ENCODE measurements at places on chromosomes 6 and 20.

- DNase-seq, result peak; percentile 60
These were observed 7.4 kb downstream of the EEF1A1 start for GRCh38 chr6:73513496-73513854.

DNA sequence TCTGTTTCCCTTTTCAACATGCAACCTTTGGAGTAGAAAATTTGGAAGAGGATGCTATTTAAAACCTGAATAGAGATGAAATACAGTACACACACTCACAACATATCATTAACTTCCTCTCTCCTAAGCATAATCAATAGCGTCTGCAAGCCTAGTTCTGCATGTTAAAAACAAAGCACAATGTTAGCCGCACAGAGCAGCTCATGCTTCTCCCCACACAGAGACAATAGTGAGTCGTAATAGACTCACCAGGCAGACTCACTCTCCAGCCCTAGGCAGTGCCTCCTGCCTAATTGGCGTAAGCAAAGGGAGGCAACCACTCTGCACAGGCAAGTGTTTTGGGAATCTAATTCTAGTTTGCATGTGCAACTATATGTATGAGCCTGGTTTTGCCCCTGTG is 45.8 kb upstream of the ARID1B start:
- peak; percentile 70 for DNase-seq

DNA sequence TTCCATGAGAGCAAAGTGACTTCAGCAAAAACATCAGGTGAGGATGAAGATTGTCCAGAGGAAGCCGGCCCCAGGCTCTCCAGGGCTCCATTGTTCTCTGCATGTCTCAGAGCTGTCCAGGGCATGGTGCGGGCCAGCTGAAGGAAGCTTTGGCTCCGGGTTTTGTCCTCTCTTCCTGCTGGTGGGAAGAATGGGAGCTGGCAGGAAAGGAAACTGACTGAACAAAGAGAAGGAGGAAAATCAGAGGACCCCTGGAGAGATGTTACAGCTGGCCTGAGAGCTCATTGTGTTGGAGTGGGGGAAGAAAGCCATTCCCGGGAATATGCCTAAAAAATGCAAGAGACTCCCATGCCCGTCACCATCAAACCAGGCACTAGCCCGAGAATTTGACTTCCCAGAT is 27.1 kb downstream of the PRND start:
- DNase-seq, result no peak

DNA sequence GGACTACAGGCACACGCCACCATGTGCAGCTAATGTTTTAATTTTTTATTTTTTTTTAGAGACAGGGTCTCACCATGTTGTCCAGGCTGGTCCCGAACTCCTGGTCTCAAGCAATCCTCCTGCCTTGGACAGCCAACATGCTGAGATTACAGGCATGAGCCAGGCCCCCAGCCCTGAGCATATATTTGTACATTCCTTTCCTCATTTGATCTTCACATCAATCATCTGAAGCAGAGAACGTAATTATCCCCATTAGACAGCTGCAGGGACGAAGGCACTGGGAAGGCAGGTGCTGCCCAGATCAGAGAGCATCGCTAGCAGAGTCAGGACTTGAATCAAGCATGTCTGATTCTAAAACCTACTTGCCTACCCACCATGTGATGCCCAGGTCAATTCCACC is 41.0 kb upstream of the SIRPA start:
- no peak for DNase-seq

DNA sequence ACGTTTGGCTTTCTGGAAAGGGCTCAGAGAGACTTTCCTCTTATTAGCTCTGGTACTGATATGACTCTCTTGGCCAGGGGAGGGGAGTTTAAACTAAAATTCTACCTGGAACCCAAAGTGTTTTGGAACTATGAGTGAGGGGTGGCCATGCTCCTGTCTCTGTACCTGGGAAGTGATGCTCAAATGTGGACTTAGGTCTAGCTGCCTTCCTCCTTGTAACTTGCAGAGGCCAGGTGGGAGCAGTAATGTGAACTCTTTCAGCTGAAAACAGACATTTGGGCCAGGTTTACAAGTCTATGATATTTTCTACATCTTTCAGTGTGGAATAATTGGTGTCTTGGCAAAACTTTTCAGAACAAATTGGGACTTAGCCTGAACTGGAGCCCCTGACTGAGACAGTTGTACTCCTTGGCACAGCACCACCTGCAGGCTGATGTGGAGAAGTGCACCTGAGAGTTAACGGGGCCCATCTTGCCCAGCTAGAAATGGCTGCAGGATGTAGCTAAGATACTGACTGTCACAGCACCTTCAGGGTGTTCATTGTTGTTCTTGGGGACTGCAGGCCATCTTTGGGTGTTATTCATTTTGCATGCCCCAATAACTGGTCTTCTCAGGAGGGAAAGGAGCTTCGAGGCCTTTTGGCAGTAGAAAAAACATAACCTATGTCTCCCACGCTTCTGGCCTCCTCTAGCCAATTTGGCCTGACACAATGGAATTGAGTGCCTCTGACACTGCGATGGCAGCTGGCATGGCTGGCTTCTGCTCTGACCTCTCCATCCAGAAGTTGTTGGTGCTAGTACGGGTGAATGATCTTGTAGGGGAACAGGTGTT is 37.1 kb downstream of the CD109 start:
- peak; percentile 81 for DNase-seq

DNA sequence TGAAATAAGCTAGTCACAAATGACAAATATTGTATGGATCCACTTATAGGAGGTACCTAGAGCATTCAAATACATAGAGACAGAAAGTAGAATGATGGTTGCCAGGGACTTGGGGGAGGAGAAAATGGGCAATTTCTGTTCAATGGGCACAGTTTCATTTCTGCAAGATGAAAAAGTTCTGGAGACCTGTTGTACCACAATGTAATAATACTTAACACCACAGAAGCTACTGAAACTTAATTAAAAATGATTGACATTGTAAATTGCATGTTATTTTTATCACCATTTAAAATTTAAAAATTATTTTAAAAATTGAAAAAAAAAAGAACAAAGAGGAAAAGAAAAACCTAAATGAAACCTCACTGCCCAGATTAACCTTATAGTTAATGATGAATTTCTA is 67.4 kb downstream of the NHLRC1 start:
- DNase-seq, result no peak

DNA sequence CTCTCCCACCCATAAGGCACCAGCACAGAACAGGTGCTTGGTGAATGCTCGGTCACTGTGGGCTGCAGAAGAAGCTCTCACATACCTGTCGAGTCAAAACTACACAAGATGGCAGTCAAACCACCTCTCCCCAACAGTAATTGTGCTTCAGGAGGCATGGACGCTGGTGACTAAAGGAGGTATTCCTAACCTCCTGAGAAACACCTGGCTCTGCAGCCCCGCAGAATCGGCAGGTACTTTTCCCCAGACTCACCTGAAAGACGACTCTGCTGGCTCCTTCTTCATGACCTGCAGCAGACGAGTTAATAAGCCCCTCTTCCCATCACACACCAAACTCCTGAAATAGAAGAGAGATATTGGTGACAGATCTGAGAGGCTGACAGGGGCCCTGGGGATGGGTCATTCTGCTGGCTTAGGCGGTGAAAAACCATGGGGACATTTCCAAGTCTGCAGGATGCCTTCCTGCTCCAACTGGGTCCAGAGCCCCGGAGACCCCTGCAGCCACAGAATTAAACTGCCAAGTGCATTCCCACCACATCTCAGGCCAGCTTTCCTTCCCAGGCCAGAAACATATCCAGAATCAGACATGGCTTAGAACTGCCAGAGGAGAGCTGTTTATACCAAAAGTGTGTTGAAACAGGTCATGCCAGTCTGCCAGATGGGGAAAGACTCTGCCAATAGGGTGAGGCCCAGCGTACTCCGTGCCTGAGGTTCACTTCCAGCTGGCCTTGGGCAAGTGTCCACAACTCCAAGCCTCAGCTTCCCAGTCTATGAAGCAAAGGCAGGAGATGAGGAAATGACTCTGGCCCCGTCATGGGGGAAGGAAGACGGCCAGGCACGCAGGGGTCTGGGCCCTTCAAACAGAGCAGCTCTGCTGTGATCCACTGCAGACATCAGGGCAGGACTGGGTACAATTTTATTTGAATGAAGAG is 53.0 kb downstream of the MYH7B start:
- DNase-seq, result no peak

DNA sequence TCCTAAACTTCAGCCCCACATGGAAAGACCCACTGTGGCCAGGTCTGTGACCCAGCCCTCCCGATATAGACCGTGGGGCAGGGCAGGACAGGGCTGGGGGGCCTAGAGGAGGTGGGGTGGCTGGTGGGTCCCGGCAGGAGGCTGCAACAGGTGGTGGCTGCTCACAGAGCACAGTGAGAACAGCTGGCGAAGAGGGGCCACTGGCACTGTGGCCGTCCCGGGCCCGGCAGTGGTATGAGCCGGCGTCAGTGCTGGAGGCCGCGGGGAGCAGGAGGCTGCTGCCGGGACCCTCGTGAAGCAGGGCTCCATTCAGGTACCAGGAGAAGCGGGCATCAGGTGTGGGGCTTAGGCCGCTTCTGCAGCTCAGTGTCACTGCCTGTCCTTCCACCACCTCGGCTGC is 13.4 kb downstream of the SIGLEC1 start:
- no peak for DNase-seq

GRCh38 chr20:46044896-46045295 is 15.9 kb downstream of the SLC12A5 start:
- no peak for DNase-seq

DNA sequence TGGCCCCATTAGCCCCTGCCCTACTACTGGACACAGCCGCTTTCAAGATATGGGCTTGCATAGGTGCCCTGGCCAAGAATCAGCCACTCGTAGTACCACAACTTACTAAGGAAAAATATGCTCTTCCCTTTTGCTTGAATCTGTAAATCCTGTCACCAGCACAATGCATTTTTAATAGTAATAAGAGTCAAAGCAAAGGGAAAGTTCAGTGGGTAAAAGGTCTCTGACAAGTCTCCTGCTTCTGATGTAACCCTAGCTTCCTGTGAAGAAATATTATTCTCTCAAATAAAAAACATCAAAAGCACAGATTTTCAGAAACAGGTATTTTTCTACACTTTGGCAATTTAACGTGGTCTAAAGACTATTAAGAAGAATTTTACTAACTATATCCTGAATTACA is 373.8 kb downstream of the GJA1 start:
- no peak for DNase-seq

DNA sequence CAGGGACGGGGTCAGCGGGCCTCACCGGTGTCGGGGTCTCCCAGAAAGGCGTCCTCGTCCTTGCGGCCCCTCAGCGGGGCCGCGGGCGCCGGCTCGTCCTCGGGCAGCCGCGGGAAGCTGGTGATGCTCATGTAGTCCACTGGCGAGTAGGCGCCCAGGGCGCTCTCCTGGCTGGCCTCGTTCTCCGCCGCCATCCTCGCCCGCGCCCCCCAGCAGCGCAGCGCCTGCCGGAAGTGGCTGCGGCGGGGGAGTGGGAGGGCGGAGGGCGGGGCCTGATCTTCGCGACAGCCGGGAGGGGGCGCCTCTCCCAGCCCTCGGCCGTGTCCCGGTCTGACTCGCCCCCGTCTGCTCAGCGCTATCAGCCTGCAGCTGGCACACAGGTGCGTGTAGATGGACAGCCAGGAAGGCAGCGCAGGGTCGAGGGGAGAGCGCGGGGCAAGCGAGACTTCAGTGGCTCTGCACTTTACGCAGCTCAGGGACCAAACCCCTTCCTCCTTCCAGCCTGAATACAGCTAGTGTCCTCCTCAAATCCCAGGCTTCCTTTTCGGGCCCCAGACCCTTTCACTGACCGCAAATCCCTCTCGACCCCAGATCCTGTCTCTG is at the start of gene GGT7:
Gene GGT7 (minus strand): TSS at position 235 of the 603 bp plus-strand sequence. CDS start 41 bp downstream, at position 194.
- DNase-seq, result peak; percentile 89

DNA sequence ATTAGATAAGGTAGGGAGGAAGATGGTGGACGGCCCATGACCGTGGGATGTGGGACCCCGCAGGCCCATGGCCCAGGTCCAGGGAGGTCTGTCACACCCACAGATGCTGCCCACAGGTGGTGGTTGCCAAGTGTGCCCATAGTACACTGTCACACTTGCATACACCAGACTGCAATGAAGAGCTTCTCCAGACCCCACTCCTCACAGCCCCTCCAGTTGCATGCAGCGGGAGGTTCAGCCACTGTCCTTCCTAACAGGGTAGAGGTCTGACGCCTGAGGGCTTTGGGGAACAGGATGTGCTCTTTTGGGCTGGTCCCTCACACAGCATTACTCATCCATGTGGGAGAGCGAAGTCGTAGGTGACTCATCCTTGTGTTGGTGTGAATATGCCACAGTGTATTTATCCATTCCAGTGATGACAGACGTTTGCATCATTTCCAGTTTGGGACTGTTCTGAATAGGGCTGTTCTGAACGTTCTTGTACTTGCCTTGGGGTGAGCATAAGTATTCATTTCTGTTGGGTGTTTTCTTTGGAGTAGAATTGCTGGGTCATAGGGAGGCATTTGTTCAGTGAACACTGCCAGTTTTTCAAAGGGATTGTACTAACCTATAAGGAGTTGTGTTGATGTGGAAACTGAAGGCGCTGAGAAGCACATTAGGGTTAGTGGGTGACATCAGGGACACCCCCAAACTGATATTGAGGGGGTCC is 10.1 kb upstream of the PYGB start:
- DNase-seq, result peak; percentile 100

GRCh38 chr6:35691027-35691824 is 2.5 kb upstream of the FKBP5 start:
- DNase-seq, result no peak

- peak; percentile 9 for DNase-seq
These were observed 54.2 kb upstream of the FRMD1 start for GRCh38 chr6:168133168-168133561.

GRCh38 chr6:136503303-136504029 is 46.8 kb downstream of the MAP7 start:
- no peak for DNase-seq

DNA sequence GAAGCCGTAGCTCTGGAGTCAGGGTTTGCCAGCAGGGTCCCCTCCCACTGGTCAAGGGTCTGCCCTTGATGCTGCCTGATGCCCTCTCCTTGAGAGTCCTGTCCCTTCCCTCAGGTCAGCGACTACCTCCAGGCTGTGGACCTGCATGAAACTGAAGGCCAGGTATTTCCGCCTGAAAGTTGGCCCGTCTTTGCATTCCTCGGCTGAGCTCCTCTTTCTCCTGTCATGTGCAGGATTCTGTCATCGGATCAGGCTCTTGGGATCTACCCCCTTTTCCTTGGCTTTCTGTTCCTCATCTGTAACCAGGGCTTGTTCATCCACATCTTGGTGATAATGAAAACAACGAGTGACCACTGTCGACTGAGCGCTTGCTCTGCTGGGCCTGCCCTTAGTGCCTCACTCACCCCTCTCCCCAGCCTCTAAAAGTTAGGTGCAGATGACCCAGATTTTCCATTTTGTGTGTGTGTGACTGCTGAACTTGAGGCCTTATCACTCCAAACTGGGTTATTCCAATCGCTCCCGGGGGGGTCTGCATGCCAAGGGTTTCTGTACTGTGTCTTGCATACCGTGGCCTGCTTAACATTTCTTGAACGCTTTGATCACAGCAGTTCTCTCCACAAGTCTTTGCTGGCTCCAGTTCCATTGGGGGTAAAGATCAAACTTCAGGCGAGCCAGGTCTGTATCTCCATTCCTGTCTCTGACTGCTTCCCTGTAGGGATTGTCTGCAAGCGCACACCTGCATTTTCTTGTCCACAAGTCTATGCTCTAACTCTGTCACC is 81.6 kb downstream of the DTD1 start:
- DNase-seq, result no peak

- peak; percentile 18 for DNase-seq
These were observed 12.3 kb downstream of the DCBLD1 start for GRCh38 chr6:117494694-117495318.

GRCh38 chr6:42103216-42103615 is 39.2 kb downstream of the C6orf132 start:
- DNase-seq, result no peak

Data from ELR (cell line).